Skeletal muscle tissue (tissue), 5 donors: ENCODE measurements at places on chromosomes 16 and 17. TPM values are rescaled to one million over a fixed set of nuclear protein-coding genes. Genes with fewer than 3 reads are reported as not detected.

TMED6 gene
- not detected for total RNA-seq

KRTAP4-4 gene
- not detected for total RNA-seq

NCOR1 gene
- total RNA-seq: 50.1 TPM

KRT14 gene
- total RNA-seq: 1.0 TPM

CHST4 gene
- not detected for total RNA-seq

DCAKD gene
- 20.9 TPM for total RNA-seq

RNPS1 gene
- 42.3 TPM for total RNA-seq

ABCC12 gene
- total RNA-seq: not detected

PAFAH1B1 gene
- total RNA-seq: 96.6 TPM

ZNF785 gene
- total RNA-seq: 10.4 TPM

KRTAP17-1 gene
- not detected for total RNA-seq

ALOX12 gene
- not detected for total RNA-seq

SEZ6 gene
- not detected for total RNA-seq

KRT24 gene
- total RNA-seq: not detected

SALL1 gene
- not detected for total RNA-seq

ENKD1 gene
- total RNA-seq: 5.2 TPM

TBC1D3K gene
- not detected for total RNA-seq

KLHL11 gene
- total RNA-seq: 19.3 TPM

CD300H gene
- not detected for total RNA-seq

TEDC2 gene
- 2.6 TPM for total RNA-seq
